B cell (primary cell): ENCODE measurements at places on chromosomes 5 and 9. TPM values are rescaled to one million over a fixed set of nuclear protein-coding genes. Genes with fewer than 3 reads are reported as not detected.

ZFP2 gene
- total RNA-seq: 1.8 and 2.2 TPM in 2 replicates

- no peak for DNase-seq
Observed at GRCh38 chr9:137955224-137955570, 77.6 kb downstream of the CACNA1B start.

DNA sequence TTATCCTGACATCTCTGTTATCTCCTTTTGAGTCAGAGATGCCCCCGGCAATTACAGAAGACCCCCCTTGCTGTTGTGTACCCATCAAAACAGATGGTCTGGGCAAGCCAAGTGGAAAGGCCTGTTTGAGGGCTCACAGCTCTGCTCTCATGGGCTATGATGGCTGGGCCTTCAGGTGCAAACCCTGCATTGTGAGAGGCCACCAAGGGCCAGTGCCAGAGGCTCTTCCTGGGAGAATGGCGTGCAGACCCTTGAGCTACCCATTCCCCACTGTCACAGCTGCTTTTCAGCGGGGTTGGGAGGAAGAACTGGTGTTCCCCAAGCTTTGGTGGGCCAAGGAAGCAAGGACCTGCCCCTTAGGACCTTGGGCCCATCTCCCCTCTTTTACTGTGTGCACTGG lies 174.7 kb upstream of the PPP1R26 start:
- no peak for DNase-seq

GRCh38 chr5:72179816-72180440 lies 72.7 kb downstream of the MAP1B start:
- no peak for DNase-seq

DNA sequence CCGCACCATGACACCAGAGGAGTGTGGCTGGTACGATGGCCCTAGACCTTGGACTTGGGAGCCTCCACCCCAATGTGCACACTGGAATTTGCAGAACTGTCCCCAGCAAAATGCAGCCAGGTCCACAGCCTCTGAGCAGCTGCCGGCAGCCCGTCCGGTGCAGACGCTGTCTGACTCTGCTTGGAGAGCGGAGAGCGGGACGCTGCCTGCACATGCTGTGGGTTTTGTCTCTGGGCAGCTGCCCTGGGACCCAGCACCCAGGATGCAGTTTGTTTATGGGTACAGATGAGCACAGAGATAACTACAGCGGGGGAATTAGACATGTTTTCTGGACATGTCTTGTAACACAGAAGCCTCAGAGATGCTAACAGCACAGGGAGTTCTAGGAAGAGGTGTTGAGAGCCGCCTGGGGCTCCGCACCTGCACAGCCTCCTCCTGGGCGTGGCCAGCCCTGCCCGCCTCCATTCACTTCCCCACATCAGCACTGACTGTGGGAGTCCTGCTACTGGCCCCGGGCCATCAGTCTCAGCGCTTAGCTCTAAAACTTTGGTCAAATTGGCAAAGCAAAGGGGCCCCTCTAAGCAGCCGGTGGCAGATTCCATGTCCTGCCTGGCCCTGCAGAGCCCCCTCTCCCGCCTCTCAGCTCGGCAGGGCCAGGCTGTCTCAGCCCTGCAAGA lies 159.6 kb downstream of the IRX2 start:
- no peak for DNase-seq

GRCh38 chr5:125659316-125660023 lies 763.7 kb upstream of the GRAMD2B start:
- DNase-seq: no peak

DNA sequence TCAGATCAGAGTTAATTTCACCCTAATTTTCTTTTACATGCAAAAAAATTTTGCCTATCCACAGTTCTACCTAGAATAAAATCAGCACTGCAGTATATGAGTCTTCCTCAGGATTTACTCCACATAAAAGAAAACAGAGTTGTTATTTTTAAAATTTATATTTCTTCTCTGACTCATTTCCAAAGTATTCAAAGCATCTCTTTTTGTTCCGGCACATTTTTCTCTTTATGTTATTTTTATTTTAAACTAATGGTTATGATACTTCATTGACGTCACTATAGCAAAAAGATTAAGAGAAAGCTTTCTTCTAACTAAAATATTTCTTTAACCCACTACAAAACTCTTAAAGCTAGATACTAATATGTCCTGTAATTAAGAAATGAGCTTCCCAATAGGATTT lies 590.4 kb downstream of the PRELID2 start:
- no peak for DNase-seq

- DNase-seq: no peak
Observed at GRCh38 chr9:124188331-124189110, 69.2 kb upstream of the NEK6 start.

- no peak for DNase-seq
Observed at GRCh38 chr9:134712926-134713325, 71.3 kb downstream of the COL5A1 start.

GRCh38 chr5:143019614-143020515 lies 249.7 kb downstream of the ARHGAP26 start:
- no peak for DNase-seq

DNA sequence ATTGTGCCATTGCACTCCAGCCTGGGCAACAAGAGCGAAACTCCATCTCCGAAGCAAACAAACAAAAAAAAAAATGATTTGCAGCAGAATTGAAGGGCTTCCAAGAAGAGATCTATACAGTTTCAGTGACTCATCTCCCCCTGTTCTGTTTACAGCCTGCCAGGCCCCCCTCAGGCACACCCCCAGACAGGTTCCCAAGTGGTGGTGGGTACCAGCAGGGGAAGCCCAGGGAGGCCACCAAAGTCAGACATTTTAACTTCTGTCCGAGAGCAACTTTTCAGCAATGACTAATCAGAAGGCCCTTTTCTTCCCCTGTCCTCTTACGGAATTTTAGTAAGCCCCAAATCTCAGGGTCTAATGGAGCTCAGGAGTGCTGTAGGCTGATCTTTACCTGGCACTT lies 98.7 kb downstream of the PAX5 start:
- DNase-seq: no peak

DNA sequence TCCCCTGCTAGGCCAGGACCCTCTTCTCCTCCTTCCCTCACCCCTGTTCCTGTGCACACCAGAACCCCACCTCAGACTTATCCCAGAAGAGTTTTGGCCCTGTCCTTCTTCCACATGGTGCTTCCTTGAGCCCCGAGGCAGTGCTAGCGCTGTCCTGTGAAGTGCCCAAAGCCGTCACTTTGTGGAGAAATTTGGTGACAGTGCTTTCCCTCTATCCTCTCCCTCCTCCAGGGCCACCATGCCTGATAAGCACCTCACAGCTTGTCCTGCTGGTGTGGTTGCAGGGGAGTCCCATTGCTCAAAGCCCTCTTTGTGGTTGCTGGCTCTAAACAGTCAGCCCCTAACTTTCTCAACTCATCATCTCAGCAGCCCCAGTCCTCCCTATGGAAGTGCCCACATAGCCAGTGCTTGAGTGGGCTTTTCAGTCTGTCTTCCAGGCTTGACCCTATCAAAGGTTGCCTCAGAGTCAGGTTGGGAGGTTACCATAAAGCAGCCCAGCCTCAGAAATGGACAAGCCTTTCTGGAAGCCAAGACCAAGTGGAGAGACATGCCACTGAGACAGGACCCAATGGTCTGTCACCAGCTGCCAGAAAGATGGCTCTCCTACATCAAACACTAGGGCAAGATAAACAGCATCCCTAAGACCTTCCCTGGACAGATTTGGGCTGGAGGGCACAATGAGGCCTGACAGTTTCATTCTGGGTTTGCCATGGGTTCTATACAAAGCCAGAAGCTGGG lies 18.0 kb downstream of the IGIP start:
- DNase-seq: no peak

GRCh38 chr5:132469380-132470009 lies 21.1 kb downstream of the IRF1 start:
- peak; percentile 12 for DNase-seq
